ENCODE measurements at places on chromosomes 1 and 21.

- no peak for DNase-seq
These were observed 421.2 kb upstream of the ZRANB2 start for GRCh38 chr1:71502006-71502405.

GRCh38 chr1:184947497-184948256 lies 26.6 kb downstream of the NIBAN1 start:
- no peak for DNase-seq

- DNase-seq: no peak
These were observed 40.9 kb downstream of the PDPN start for GRCh38 chr1:13624526-13624925.

DNA sequence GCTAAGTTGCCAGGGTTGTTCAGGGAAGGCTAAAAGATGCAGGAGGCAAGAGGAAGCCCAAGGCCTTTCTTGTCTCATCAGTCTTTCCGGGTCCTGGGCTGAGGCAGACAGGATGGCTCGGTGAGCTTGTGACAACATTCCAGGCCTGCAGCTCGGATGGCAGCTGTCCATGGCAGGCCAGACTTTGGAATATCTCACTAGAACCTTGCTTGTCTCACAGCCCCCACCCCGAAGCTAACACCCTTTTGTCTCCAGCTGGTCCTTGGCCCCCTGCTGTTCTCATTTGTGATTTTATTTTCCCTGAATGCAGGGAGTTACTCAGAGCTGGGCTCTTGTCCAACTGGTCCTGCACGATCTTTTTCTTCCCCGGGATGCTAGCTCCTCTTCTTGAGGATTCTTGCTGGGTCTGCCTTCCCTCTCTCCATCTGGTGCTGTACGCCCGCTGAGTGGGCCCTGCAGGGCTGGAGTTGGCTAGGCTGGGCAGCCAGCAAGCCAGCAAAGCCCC lies 477.2 kb upstream of the CAMK1G start:
- DNase-seq: peak; percentile 87

- no peak for DNase-seq
These were observed 57.9 kb upstream of the HIVEP3 start for GRCh38 chr1:41976671-41977070.
